ENCODE measurements at places on chromosomes 5 and 9.
A peak's percentile ranks its signal among the peaks of the same experiment; 100 is the strongest.

- no peak for DNase-seq
Measured at GRCh38 chr5:139181835-139182452, 16.2 kb downstream of the SIL1 start.

- DNase-seq, result no peak
Measured at GRCh38 chr5:173232499-173233346, 2.3 kb downstream of the NKX2-5 start.

DNA sequence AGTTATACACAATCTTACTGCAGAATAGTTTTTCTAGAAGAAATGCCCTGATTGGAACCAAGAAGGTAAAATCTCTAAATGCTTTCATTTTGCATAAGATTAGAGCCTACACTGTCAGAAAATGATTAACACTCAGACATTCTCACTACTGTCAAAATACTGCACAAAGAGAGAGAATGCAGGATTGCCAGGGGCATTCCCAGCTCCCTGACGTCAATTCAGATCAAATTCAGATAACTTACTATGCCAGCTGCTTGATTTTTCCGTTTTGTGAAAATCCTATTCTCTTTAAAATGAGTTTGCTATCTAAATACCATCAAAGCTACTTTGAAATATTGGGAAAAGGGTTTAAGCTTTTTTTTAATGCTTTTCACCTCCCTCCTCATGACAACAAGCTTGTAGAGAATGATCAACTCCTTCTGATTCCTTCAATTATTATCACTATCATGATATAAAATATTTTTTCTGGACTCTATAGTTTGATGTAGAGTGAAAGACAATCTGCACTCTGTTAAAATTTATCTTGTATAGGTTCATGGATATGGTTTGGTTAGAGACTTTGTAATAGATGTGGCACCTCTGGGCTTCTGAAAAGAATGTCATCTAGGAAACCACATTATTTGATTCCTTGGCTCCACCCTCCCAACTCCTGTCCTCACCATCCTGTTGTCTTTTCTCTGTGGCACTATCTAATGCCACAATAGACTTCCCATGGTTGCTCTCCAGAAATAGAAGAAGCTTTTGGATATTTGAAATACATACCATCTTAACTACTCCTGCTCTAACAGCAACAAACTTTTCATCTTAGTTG lies 407.7 kb downstream of the PDE4D start:
- DNase-seq, result no peak

DNA sequence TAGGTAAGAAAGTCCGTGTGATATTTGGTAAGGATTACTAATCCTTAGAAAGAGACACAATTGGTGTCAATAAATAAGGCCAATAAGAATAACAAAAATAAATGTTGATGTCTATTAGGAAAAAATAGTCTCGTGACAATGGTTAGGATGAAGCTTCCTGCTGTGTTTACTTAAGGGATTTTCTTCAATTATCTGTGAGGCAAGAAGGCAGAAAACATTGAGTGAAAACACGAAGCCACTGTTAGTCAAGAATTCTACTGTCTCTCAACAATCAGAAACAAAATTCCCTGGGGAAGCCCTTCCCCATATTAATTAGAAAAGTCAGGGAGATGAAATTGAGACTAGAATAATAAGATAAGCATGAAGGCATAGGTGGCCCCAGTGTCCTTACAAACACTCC lies 149.0 kb downstream of the SYK start:
- no peak for DNase-seq

DNA sequence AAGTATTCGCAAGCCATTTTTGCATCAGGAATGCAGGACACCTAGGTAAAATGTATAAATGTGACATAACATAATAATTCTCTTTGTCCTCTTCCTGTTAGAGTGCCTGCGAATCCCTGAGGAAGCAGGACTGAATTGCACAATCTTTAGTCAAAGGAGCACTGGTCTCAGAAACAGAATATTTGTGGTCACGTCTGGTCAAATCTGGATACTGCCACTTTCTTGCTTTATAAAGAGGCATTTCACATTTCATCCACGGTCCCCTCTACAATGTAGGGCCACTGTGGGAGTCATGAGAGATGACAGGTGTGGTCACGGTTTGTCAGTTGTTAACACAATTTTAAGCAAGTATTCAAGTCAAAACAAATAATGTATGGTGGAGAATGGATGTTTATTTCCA lies 564.0 kb downstream of the IRX1 start:
- no peak for DNase-seq

- DNase-seq, result no peak
Measured at GRCh38 chr5:42490831-42491230, 67.6 kb downstream of the GHR start.

GRCh38 chr5:14807471-14807870 lies 64.1 kb downstream of the ANKH start:
- DNase-seq, result no peak

DNA sequence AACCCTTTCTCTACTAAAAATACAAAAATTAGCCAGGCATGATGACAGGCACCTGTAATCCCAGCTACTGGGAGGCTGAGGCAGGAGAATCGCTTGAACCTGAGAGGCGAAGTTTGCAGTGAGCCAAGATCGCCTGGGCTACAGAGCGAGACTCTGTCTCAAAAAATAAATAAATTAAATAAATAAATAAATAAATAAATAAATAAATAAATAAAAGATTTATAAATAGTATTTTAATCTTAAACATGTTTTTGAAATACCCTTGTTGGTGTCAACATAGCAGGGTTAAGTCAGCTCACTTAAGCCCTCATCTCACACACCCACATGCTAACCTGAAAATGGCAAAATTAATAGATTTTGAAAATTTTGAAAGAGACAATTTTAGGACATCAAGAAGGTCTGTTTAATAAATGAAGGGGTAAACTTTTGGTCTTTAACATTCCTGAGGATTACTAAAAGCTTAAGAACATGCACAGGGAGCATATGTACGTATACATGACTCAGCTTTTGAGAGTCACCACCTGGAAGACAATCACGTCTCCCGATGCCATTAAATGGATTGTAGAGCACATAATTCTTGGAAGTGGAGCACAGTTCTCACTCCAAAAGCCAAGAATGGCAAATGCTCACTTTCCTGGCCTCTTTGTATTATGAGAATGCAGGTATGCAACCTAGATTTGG lies 202.5 kb downstream of the GDNF start:
- DNase-seq, result no peak

DNA sequence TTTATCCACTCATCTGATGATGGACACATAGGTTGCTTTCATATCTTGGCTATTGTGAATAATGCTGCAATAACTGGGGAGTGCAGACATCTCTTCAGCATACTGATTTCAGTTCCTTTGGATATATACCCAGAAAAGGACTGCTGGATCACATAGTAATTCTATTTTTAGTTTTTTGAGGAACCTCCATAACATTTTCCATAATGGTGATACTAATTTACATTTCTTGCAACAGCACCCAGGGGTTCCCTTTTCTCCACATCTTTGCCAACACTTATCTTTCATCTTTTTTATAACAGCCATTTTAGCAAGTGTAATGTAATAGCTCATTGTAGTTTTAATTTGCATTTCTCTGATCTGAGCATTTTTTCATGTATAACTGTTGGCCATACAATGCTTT lies 34.1 kb upstream of the NR4A3 start:
- DNase-seq, result no peak

DNA sequence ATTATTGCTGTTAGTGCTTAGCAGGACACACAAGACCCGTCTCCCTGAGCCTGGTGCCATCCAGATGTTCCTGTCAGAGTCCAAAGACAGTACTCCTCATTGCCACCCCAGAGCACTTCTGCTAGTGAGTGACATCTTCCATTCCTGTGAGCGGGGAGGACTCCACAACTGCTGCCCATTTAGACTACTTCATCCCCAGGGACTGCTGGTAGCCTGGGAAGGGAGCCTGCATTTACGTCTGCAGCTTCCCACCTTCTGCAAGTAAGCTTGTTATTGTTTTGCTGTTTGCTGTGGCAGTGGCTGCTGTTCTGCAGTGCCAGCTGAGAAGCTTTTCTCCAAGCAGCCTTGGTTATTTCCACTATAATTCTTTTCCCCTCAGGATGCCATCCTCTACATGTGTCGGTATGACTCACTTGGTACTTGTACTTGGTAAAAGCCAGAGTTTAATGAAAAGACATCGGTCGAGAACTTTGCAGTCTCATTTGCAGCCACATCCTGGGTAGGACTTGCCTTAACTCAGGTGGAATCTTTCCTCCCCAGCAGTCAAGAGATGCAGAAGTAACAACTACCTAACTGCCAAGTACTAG lies 10.6 kb upstream of the MAP1B start:
- no peak for DNase-seq

- DNase-seq, result no peak
Measured at GRCh38 chr5:150596826-150597225, 43.6 kb upstream of the SYNPO start.

- DNase-seq, result peak; percentile 46
Measured at GRCh38 chr5:43065948-43066798, 26.1 kb upstream of the ANXA2R start.

- DNase-seq, result no peak
Measured at GRCh38 chr5:60700416-60700757, 421 bp upstream of the DEPDC1B start.

DNA sequence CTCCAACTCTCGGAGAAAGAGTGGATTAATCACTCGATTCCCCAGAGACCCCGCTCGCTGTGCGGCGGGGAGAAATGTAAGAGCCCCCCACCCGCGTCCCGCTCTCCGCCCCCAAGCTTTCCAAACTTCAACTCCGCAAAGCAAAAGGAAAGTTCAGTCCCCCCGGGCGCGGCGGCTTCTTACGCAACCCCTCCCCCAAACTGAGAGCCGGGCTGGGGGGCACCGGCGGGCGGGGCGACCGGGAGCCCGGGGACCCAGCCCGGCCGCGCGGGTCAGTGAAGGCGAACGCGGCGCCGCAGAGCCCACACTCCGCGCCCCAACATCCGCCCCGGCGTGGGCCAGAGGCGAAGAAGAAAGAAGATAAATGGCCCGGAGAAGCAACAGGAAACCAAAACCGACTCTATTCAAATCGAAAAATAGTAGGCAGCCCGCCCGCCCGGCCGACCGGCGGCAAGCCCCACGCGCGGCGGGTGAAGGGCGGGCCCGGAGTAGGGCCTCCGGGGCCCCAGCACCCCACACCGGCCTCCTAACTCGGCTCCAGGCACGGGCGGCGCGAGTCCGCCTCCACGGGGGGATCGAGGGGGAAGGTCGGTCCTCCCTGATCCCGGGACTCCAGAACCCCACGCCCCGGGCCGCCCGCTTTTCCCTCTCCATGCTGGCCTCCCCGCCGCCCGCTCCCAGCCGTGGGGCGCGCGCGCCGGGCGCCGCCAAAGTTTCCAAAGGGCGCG lies 720 bp downstream of the NOTCH1 start:
- no peak for DNase-seq

GRCh38 chr5:6704361-6704851 lies 8.8 kb upstream of the TENT4A start:
- DNase-seq, result no peak

DNA sequence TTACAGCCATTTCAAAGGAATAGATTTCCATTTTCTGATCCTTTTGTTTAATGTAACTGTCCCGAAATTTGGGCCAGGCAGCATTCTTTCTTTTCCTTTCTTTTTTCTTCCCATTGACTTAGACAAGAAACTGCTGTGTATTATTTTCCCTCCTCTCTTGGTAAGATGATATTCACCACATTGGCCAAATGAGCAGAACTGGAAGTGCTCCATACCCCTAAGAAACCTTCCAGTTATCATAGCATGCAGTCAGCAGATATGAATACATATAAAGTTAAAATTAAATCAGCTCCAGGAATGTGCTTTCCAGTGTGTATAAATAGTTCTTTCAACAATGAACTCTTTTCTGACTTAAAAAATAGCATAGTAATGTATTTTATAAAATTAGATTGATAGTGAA lies 168.5 kb upstream of the GAS1 start:
- DNase-seq, result no peak

DNA sequence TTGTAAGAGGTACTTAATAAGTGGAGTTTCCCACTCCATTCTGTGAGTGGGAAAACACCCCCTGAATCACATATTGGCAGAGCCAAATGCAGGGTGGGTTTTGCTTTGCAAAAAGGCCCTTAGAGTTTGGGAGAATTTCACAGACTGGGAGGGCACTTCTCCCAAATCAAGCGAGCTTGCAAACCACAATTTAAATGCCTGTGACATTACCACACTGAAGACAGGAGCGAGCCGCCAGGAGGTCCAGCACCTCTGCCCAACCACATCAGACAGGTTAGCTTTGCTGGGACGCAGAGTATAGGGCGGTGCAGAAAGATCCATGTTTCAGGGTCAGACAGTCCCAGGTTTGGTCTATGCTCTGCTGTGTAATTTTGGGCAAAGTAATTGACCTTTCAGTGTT lies 2.3 kb downstream of the ALAD start:
- DNase-seq, result no peak

- no peak for DNase-seq
Measured at GRCh38 chr9:91395553-91396471, 27.8 kb downstream of the NFIL3 start.

- no peak for DNase-seq
Measured at GRCh38 chr9:85142968-85143367, 473.4 kb downstream of the NTRK2 start.

- DNase-seq, result no peak
Measured at GRCh38 chr5:80988419-80988935, 28.3 kb downstream of the RASGRF2 start.

DNA sequence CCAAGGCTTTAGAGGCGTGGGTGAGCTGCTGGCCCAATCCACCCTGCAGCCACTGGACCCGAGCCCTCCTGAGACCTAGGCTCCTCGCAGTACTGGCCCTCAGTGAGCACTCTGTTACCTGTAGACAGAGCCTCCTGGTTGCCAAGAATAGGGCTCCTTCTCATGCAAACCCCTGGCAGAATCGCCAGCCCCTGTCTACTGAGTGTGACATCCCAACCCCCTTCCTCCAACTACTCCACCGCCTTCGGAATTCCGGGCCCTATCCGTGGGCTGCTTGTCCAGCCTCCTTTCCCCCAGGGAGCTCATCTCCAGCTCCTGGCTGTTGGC lies 23.8 kb upstream of the COL5A1 start:
- DNase-seq, result no peak

DNA sequence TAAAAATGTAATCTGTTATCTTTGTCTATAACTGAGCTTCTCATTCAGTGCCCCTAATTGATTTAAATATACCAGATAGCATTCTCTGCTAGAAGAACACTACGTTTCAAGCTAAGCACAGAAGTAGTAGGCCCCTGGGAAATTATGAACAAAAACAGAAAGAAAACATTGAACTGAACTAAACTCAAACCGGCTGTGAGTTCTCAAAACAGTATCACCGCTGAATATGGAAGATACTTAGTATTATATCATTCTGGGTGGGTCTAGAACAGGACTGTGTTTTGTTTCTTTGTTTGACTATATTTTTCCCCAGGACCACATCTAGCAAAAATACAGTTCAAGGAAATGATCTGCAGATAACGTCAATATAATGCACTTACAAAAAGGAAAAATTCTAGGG lies 95.1 kb upstream of the HMHB1 start:
- no peak for DNase-seq

- DNase-seq, result no peak
Measured at GRCh38 chr5:148523139-148523538, 131.2 kb downstream of the HTR4 start.

- DNase-seq, result no peak
Measured at GRCh38 chr9:90970608-90971007, 169.0 kb downstream of the SYK start.

DNA sequence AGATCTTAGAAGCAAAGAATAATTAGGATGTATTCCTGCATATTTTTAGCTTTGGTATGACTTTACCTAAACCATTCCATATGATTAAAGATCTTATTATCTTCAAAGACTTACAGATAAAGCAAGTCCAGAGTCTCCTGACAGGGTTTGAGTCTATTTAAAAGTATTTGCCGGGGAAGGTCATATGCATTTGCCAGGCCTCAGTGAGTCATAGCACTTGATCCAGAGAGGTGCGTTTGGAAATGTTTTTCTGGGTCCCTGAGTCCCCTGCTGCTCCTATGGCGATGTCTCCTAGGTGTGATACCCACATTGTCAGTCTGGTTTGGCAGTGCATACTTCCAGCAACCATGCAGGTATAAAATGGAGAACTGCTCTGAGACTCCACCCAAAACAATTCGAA lies 217.0 kb downstream of the FBXL7 start:
- no peak for DNase-seq
